ENCODE measurements at places on chromosomes 16 and 17.

DNA sequence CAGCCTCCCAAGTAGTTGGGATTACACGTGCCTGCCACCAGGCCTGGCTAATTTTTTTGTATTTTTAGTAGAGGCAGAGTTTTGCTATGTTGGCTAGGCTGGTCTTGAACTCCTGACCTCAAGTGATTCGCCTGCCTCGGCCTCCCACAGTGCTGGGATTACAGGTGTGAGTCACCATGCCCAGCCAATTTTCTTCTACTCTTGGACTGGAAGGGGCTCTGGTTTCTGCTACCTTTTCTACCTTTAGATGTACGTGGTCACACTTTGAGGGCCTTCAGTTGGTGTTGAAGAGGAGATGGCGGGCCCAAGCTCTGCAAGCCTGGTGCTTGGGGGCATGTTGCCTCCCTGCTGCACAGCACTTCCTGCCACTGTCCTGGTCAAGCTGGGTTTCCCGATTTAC, 173.6 kb downstream of the PRKCA start:
- no peak for DNase-seq

DNA sequence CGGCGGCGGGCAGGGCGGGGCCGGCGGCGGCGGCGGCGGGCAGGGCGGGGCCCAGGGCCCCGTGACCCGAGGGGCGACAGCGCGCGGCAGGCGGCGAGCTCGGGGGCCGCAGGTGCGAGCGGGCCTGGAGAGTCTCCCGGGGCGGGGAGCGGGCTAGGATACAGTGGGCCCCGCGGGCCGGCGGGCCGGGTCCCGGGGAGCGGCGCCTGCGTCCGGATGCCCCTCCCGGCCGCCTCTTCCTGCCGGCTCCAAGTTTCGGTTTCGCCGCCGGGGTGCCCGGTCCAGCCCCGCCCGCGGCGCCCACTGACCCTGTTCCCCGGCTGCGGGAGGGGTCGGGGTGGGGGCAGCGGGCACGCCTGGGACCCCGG, at the start of gene RNF213:
RNF213 (plus strand) TSS at position 62 of the 368 bp plus-strand sequence. CDS start 2,830 bp downstream, outside the sequence.
- DNase-seq: no peak

DNA sequence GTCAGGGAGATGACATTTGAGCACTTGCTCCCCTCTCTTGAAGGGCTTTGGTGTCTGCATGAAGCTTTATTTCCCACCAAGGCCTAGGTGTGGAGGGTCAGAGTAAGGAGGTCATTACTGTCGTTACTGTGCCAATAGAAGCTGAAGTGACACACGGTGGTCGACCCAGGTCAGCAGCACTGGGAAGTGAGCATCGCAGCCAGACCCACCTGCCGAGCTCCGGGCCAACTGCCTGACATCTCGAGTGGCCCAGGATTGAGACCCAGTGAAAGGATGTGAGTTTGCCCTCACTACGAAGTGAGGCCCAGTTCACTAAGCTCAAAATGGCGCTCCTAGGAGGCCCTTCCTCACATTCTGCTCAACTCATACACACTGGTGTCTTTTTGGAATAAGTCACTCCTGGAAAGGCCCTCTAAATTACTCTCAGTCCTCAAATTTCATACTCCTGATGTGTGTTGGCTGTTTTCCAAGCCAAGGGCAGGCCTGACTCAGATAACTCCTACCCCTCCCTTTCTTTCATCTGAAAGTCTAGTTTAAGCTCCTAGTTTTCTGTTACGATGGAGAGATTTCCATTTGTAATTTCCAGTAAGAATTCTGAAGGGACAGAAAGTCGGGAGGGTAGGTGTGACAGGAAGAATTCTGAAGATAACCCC, 200.4 kb downstream of the LGALS9B start:
- no peak for DNase-seq

GRCh38 chr16:54932737-54933254, 2.1 kb downstream of the IRX5 start:
- DNase-seq: no peak

GRCh38 chr17:29870836-29871465, 59.1 kb downstream of the SSH2 start:
- no peak for DNase-seq

- DNase-seq: no peak
Observed at GRCh38 chr16:8113843-8114242, 476.5 kb downstream of the TMEM114 start.

DNA sequence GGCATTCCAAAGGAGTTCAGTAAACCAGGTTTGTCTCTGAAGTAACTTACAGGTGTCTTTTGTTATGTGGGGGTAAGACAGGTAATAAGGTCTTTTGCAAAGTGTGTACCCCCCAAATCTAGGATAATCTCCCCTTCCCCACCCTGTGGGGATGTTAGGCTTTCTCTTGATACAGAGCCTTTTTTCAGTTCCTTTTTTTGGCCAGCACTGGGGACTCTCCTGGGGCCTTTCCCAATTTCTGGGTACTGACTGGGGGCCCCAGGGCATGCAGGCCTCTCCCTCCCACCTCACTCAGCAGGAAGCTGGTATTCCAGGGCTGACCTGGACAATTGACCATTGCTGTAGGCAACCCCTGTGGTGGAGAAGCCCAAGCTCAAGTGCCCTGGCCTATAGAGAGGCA, 84.3 kb upstream of the IRX6 start:
- no peak for DNase-seq

DNA sequence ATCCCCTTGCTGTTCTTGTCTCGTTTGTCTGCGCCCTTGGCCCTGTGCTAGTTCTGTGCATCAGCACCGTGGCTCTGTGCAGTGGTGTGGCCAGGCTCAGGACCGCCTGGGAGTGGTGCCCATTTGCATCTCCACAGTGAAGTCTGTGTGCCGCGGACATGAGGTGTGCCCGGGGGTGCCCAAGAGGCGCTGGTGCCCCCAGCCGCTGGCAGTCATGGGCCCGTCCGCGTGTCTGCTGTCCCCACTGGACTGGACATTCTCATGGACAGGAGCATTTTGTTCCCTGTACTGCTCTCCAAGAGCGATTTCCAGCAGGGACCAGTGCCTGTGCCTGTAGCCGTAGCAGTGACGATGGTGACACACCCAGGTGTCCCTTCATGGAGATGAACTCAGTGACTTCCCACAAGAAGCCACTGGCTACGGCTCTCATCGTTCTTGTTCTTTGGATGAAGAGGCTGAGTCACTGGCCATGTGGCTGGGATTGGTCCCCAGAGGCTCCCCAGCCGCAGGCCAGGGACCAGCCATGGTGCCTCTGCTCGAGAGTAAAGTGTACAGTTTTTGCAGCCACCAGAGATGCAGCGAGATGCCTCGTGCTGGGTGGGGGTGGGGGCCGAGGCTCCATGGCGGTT, 13.0 kb upstream of the MC1R start:
- no peak for DNase-seq

DNA sequence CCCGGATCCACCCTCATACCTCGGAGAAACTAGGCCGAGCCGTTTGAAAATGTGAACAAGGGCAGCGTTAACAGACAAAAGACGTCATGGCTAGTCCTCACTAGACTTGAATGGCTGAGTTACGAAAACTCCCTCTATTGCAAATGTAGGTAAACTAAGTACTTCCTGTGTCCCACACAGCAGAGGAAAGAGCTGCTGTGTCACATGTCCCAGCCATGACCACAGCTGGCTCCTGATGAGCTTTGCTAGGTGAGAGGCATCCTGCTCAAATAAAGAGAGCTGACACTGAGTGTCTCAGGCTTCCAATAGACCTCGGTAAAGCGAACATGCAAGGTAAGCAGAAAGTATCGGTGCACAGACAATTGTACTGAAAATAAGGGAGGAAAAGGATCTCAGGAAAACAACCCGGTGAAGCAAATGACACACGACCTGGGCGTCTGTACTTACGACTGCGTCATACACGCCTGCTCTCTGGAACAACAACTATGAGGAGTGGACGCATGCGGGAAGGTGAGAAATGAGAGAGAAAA, 26.0 kb downstream of the TMEM204 start:
- no peak for DNase-seq

GRCh38 chr17:41812381-41813151, at the start of gene FKBP10:
TSS of gene FKBP10 (plus strand) at chr17:41813004. CDS start at chr17:41813035, 31 bp downstream.
- DNase-seq: no peak

- no peak for DNase-seq
Observed at GRCh38 chr17:15981646-15982580, 17.6 kb downstream of the ZSWIM7 start.

DNA sequence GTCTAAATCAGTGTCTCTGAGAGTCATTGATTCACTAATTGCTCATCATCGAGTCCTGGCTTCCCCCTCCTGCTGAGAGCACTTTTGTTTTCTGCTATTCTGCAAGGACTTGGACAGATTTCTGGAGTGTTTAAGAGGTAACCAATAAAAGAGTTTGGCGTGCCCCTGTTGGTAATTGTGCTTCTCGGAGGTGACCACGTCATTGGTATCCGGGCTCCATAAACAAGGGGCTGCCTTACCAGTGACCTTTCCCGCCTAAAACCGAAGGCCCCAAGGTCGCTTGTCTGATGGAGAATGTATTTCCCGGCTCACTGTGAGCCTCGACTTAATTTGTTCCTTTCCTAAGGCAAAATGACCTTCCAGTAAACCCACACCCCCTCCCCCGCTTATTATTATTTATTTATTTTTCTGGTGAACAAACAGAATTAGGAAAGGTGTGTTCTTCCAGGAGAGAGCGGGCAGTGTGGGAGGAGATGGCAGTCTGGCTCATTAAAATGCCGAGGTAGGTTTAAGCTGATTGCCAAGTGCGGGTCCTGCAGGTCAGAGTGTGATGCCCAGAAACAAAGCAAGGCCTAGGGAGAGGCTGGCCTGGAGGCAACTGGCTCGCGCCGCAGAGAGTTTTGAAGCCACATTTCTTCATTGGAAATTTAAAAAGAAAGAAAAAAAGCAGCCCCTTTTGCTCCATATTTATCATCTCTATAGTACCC, 30.2 kb downstream of the MSI2 start:
- no peak for DNase-seq

DNA sequence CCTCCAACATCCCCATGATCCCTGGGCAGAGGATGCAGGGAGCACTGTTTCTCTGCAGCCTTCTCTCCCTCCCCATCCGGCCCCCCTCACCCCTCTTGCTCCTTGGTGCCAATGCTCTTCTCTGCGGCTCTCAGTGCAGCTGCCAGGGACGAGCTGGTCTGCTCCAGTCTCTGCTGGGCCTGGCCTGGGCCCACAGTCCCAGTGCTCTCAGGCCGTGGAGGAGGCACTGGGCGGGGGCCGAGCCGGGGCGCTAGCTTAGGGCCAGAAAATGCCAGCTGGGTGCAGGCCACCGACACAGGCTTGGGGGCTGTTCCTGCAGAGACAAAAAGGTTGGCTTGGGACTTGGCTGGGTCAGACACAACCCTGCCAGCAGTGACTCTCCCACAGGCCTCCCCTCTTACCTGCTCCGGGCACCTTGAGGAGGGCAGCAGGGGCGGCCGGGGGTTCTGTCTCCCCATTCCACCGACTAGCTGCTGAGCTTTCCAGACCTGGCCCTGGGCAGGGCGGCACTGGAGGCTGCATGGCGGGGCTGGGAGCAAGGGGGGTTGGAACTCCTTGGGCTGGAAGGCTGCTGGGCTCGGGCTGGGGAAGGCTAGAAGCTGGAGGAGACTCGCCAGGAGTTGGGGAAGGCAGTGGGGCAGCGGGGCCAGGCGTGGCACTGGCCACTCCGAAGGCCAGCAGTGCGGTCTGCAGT, 13.8 kb downstream of the CASKIN2 start:
- DNase-seq: no peak

GRCh38 chr17:80833952-80834892, 157.4 kb upstream of the CHMP6 start:
- DNase-seq: no peak

- no peak for DNase-seq
Observed at GRCh38 chr16:2042986-2043666, 4.5 kb downstream of the NTHL1 start.

DNA sequence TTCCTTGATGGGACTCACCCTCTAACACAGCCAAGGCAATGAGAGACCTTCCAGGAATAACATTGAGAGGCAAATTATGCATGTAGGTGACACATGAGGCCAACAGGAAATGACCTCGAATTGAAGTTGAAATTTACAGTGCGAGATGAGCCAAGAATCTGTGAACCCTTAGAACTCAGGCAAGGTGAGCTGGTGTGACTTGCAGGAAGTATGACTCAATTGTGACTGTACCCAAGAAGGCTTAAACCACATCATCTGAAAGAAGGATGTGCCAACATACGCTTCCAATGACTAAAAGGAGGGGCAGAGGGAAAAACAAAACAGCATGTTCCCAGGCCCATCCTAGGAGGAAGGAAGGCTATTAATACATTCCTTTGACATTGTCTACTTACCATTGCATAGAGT, 44.8 kb downstream of the PITPNC1 start:
- DNase-seq: no peak

DNA sequence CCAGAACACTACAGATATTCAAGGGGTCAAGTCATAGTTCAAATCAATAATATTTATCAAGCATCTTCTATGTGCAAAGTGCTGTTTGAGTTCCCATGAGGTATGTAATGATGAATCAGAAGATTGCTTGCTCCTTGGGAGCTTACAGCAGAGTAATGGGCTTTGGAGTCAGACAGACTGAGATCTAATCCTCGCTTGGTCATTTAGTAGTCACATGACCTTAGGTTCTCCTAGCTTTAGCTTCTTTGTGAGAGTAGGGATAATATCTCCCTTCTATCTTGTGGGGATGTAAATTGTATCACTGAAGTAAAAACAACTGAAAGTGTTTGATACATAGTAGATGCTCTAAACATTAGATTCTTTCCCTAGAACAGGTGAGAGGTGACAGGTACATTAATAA, 30.1 kb downstream of the SNX11 start:
- no peak for DNase-seq

- no peak for DNase-seq
Observed at GRCh38 chr17:17506181-17506741, 10.1 kb upstream of the RASD1 start.

GRCh38 chr17:68178831-68179230, 69.0 kb upstream of the AMZ2 start:
- no peak for DNase-seq

DNA sequence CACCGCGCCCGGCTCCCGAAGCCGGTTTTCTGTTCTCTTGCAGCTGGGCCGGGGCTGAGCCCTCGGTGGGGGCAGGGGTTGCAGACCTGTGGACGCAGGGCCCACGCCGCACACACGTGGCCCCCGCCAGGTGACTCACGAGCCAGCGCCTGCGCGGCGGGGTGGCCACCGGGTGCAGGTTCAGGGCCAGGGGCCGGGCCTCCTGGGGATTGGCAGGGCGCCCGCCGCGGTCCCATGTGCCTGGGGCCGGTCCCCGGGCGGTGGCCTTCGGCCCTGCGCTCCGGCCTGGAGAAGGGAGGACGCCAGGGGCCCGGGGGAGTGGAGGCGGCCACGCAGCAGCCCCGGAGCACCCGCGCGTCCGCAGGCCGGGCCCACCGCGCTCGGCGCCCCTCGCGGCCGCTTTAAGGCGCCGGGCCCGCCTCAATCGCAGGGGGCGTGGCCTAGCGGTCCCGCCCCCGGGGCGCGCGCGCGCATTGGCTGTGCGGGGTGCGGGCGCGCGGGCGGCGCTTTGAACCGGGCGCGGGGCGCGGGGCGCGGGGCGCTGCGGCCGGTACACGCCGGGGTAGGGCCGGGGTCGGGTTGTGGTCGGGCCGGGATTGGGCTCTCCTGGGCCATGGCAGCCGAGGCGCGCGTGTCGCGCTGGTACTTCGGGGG, at the start of gene SLC25A10:
SLC25A10 (plus strand) TSS at position 471 of the 654 bp plus-strand sequence; CDS start at position 614, 143 bp downstream.
- DNase-seq: peak; percentile 61

Data from stimulated activated CD8-positive, alpha-beta memory T cell treated with anti-CD3 and anti-CD28 coated beads, Interleukin-2, amount 100 ng/mL, for 1 hour (primary cell).